Posterior cingulate gyrus (tissue), 11 donors: ENCODE measurements at places on chromosomes 7 and 10.

DNA sequence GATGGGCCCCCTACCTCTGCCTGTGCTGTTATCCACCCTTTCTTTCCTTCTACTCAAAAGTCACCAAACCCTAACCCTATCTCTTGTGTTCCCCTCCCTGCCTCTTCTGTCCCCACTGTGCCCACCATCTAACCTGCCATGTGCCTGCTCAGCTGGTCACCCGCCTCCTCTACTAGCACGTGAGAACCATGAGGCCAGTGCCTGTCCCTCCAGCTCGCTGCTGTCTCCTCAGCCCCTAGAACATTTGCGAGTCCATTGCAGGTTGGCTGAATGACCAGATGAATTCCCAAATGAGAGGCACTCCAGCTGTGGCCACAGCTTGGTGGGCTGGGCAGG lies 129.0 kb downstream of the ARHGAP22 start:
- no peak for DNase-seq

- no peak for DNase-seq
Observed at GRCh38 chr7:50303335-50304128, 984 bp upstream of the IKZF1 start.

- DNase-seq = no peak
Observed at GRCh38 chr7:158868764-158869410, 12.5 kb downstream of the DYNC2I1 start.

DNA sequence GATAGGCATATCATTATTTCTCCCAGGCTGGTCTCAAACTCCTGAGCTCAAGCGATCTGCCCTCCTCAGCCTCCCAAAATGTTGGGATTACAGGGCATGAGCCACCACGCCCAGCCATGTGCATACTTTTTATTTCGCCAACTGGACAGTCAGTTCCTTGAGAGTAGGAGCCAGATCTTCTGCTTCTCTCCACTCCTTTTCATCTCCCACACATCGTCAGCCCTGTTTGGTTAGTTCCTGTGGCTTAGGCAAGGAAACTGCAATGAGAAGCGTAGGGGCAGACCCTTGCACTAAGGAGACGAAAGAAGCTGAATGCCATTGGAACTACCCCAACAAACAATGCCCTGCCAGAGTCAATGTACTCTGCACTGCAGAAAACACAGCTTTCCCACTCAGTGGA lies 178.2 kb downstream of the TRIL start:
- no peak for DNase-seq

- no peak for DNase-seq
Observed at GRCh38 chr10:59433720-59434428, 71.5 kb upstream of the FAM13C start.

DNA sequence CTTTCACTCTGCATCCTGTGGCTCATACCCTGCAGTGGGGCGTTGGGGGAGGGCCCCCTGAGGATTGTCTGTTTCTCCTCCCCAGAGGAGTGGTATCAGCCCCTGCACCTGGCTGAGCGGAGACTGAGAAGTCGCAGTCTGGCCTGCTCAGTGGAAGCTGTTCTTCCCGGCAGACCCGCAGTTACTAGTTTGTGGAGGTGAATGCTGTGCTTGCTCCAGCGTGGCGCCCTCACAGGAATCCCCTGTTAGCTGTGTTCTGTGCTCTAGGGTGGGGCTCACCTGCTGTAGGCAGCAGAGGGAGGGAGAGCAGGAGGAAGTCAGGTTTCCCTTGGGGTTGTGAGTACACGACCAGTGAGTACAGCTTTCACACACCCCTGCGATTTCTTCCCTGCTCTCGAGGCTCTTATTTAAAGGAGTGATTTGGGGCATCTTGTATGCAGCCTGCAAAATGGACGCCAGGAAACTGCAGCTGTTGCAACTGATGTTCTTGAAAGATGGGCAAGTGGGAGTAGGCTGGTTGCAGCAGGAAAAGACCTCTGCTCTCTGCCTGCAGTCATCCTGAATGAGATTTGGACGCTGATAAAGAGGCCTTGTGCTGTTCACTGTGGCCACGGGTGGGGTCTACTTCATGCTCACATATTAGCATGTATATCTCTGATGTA lies 66.4 kb downstream of the HK1 start:
- DNase-seq = no peak

- DNase-seq = no peak
Observed at GRCh38 chr10:114962441-114962840, 24.4 kb downstream of the TRUB1 start.

GRCh38 chr10:85741626-85742300 lies 624.8 kb downstream of the GRID1 start:
- no peak for DNase-seq

DNA sequence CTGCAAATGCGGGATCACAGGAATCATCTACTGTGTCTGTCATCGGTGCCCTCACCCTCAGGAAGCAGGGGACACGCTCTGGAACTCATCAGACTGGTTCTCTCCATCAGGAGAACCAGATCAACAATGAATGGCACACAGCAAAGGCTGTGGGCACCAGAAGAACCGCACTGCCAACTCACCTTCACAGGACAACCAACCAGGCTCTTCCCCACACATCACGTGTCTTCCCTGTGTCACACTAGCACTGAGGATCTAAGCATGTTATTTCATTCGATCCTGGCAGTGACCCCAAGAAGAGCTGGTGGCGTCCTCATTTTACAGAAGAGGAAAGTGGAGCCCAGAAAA lies 106.1 kb downstream of the TNS3 start:
- no peak for DNase-seq

DNA sequence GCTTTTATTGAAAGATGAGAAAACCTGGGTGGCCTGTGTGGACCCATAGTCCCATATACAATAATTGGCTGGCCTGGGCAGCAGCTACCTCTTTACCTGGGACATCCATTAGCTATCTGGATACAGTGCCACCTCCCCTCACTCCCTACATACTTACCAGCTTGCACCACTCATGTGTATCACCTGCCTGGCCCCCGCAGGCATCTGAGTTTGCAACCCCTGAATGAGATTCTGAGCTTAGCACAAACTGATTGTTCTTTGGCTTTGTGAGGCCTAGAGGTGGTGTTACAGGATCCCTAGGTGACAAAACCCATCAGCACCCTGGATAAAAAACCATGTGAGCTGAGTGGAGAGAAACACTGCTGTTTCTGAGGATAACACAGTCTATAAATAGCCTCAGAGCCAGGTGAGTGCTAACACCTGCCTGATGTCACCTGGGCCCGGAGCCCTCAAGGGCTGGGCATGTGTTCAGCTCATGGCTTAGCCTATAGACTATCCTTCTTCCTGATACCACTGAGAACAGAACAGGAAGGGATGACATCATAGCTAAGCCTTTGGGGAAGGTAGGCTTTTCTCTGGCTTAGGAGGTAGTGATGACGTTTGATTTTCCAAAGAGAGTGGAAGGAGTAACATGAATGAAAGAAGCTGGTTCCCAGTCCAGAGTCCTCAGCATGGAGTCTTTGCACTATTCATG lies 2.6 kb upstream of the PPIF start:
- DNase-seq = no peak

GRCh38 chr7:79787096-79787495 lies 333.6 kb upstream of the MAGI2 start:
- DNase-seq = no peak

DNA sequence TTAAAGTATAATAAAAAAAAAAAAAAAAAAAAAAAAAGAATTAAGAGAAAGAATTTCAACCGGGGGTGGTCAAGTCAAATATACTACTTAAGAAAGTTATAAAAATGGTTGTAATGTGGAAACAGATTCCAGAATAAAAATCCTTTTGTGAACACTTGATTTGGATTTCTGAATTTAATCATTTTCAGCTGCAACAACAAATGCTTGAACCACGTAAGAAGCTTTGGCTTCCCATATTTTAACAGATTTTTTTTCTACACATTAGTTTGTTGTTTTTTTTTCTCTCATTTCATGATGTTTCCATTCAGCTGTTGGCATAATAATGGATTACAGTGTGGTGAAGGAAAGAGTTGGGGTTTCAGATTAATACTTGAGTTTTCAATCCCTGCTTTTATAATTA lies 137.3 kb upstream of the AGR3 start:
- no peak for DNase-seq

DNA sequence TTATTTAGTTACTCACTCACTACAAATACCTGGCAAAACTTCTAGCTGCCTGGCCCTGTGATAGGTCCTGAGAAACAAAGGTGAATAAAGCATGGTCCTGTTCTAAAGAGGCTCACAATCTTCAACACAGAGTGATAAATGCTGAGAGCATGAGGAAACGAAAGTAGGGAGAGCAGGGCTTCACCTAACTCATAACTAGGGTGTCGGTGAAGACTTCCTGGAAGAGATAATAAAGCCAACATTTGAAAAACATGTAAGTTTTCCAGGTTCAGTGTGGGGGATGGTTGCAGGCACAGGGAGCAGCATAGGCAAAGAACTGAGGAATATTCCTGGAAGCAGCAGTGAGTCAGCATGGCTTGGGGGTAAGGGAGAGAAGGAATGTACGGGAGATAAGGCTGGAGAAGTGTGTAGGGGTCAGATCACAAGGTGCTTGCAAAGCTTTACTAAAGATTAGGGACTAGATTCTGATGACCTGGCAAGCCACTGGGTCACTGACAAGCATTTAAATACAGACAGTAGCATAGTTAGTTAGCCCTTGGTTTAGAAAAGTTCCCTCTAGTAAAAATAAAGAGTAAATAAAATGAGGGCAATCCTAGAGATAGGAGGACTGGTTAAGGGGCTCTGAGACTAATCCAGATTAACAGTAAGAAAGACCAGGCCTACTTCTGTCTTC lies 5.1 kb downstream of the KEL start:
- DNase-seq = no peak

GRCh38 chr10:11140963-11141362 lies 123.3 kb downstream of the CELF2 start:
- no peak for DNase-seq

GRCh38 chr10:115093776-115094408 lies 727 bp downstream of the ATRNL1 start:
- DNase-seq = peak; percentile 86

- no peak for DNase-seq
Observed at GRCh38 chr7:2093215-2093842, 139.4 kb downstream of the MAD1L1 start.

GRCh38 chr7:33730958-33731357 lies 174.4 kb upstream of the BMPER start:
- no peak for DNase-seq

DNA sequence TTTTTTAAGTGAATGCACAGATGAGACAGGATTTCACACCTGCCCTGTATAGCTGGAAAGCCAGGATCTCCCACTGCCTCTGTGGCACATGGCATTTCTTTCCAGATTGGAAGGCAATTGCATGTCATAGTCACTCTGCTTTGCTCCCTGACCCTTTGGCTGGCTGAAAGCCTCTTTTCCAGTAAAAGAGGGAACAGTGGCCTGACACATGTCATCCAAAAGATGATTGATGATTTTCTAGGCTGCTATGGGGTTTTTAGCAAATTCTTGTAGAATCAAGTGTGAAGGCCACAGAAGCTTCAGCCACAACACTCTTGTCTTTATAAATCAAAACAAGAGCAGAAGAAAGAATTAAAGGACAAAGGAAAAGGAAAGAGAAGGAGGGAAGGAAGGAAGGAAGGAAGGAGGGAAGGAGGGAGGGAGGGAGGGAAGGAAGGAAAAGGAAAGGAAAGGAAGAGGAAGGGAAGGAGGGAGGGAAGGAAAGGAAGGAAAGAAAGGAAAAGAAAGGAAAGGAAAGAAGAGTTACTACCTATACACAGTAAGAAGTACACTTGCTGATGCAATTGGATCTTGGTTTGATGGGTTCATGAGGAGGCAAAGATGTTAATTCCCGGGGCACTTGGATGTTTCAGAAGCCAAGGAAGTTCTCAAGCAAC lies 158.9 kb upstream of the FRMD4A start:
- no peak for DNase-seq

DNA sequence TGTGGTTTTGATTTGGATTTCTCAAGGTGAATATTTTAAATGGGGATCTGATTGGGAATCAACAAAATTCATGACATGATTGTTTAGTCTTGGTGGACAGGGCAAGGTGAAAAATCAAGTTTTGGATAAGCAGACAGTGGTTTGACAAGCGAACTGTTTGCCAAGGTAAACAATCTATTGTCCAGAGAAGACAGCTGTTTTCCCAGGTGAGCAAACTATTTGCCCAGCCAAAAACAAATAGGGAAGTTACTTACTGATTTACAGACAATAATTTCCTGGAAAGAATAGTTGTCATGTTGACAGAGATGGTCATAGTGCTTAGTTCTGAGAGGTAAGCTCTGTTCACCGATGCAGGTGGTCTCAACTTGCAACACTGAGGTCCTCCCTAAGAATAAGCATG lies 94.0 kb upstream of the STEAP1B start:
- no peak for DNase-seq

- no peak for DNase-seq
Observed at GRCh38 chr7:77315182-77315591, 101.0 kb downstream of the GSAP start.

GRCh38 chr7:105306298-105306748 lies 82.4 kb downstream of the SRPK2 start:
- no peak for DNase-seq

GRCh38 chr10:33126742-33127141 lies 168.7 kb upstream of the ITGB1 start:
- DNase-seq = no peak

- DNase-seq = no peak
Observed at GRCh38 chr7:85644272-85644671, 457.4 kb upstream of the SEMA3D start.

GRCh38 chr7:65239707-65240352 lies 133.8 kb upstream of the ZNF92 start:
- no peak for DNase-seq

DNA sequence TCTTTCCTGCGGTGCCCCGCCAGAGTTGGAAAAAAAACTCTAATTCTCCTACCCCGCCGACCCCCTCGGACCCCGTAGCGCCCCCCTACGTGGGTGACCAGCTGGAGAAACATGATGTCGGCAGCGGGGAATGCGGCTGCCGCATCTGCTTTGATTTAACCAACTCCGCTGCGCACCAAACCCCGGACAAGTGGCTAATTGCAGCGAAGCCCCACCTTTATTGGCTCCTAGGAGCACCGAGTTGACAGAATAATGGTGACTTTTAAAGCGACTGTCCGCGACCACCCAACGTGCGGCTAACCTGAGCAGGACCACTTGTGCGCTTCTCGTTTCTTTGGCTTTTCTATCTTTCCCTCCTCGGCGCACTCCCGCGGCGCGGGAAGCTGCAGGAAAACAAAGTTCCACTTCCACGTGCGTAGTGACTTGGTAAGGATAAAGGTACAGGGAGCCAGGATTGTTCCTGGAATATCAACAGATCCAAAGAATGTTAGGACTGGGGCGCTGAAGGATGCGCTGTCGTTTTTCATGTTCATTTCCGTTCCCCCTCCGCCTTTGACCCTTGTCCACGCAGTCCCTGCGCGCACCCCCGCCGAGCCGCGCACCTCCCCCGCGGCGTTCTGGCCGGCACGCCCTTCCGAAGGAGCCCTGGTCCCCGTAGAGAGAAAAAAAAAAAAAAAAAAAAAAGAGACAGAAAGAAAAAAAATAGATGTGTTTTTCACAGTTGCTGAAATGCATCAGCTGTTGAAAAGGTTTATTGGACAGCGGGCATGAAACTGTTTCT lies 1.4 kb downstream of the WNT16 start:
- no peak for DNase-seq

GRCh38 chr7:91265693-91266066 lies 1.4 kb downstream of the FZD1 start:
- peak; percentile 59 for DNase-seq
